ENCODE measurements at places on chromosomes 6 and 20.

DNA sequence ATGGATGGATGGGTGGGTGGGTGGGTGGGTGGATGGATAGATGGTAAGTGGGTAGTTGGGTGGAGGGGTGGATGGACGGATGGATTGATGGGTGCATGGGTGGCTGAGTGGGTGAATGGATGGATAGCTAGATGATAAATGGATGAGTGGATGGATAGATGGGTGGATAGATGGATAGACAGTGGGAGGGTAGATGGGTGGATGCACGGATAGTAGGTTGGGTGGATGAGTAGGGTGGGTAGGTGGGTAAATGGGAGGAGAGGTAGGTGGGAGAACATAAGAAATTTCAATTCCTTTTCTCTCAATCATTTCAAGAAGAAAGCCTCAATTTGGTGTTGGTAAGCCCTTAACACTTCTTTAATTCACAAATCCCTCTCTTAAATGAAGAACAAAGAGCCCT, 186.9 kb downstream of the PREX1 start:
- DNase-seq = no peak

- no peak for DNase-seq
Observed at GRCh38 chr6:9646342-9647070, 768.4 kb downstream of the TFAP2A start.

DNA sequence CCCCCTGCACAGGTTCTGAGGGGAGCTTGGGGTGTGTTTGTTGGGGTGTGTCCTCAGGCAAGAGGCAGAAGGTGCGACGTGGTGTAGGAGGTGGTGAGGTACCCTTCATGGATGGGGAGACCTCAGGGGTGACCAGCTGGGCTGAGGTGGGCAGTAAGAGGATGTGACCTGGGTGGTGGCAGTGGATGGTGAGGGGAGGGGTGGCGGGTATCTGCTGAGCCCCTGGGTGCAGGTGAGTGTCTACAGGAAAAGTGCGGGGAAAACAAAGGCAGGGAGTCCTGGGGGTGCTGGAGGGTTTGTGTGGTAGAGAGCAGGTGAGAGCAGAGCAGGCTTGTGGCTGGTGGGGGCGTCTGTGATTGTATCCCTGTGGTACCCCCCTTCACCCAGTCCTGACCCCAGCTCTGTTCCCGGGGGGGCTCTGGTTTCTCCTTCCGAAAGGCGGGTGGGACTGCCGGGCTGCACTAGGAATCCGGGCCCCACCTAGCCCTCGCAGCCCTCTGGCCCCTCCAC, 631 bp downstream of the RAET1L start:
- DNase-seq = no peak

- no peak for DNase-seq
Observed at GRCh38 chr6:130467146-130468050, 101.6 kb downstream of the TMEM200A start.

DNA sequence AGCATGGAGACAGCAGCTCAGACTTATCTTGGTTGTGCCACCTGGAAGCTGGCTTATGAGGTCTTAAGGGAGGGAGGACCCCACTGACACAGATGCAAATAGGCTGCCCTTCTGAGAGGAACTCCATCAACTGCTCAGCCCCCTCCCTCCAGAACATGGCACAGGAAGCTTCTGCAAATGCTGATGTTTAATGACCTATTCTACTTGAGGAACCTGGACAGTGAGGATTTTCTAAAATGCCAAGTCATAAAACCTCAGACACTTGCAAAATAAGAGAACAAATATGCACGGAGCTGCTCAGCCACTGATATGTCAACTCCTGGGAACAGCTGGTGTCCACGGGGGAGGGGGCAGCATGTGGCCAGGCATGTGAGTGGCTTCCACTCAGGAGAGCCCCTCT, 3.5 kb downstream of the CST9 start:
- DNase-seq = no peak
